Mesangial cell (primary cell): ENCODE measurements at places on chromosomes 2 and 18. TPM values are rescaled to one million over a fixed set of nuclear protein-coding genes. Genes with fewer than 3 reads are reported as not detected.

The APCDD1 gene
- 3.4 TPM in 1 of 2 replicates, not detected in the other for total RNA-seq

The TOGARAM2 gene
- total RNA-seq: not detected in 2 replicates

The FAM110C gene
- 0.33 and 2.9 TPM in 2 replicates for total RNA-seq

The CYTIP gene
- total RNA-seq: 0.38 and 6.8 TPM in 2 replicates

The VWC2L gene
- not detected in 2 replicates for total RNA-seq

The PPM1B gene
- total RNA-seq: 14.1 and 17.6 TPM in 2 replicates

The MRPL30 gene
- 26.7 and 27.2 TPM in 2 replicates for total RNA-seq

The ZSWIM2 gene
- total RNA-seq: not detected in 2 replicates

The CNGA3 gene
- total RNA-seq: not detected in 2 replicates

The SLC23A3 gene
- under 0.01 and 0.25 TPM in 2 replicates for total RNA-seq

The KLHL14 gene
- total RNA-seq: 3.3 and 15.3 TPM in 2 replicates

The CYRIA gene
- total RNA-seq: 4.2 and 4.3 TPM in 2 replicates

The SFTPB gene
- not detected in 2 replicates for total RNA-seq

The CRIM1 gene
- total RNA-seq: 255 and 376 TPM in 2 replicates

The STARD6 gene
- total RNA-seq: 0.38 TPM in 1 of 2 replicates, not detected in the other

The GATA6 gene
- 20.7 and 26.0 TPM in 2 replicates for total RNA-seq

The ERBB4 gene
- 0.16 and 5.2 TPM in 2 replicates for total RNA-seq

The AGXT gene
- total RNA-seq: not detected in 2 replicates

The TCF7L1 gene
- total RNA-seq: 2.2 and 2.4 TPM in 2 replicates

The LTBP1 gene
- 69.7 and 109 TPM in 2 replicates for total RNA-seq

The ALS2 gene
- 15.3 and 16.2 TPM in 2 replicates for total RNA-seq

The IGFBP5 gene
- 141 and 187 TPM in 2 replicates for total RNA-seq

The NPAS2 gene
- total RNA-seq: 3.3 and 8.2 TPM in 2 replicates

The TMSB10 gene
- total RNA-seq: 4,704 and 6,956 TPM in 2 replicates

The LRP2 gene
- total RNA-seq: under 0.01 and 6.1 TPM in 2 replicates

The MATN3 gene
- total RNA-seq: 7.4 and 9.9 TPM in 2 replicates
